Esophagus (tissue), 2 donors: ENCODE measurements at places on chromosomes 2 and 18. TPM values are rescaled to one million over a fixed set of nuclear protein-coding genes. Genes with fewer than 3 reads are reported as not detected.

Gene CCDC102B
- polyA plus RNA-seq: 0.54 TPM

Gene TNS1
- 39.0 TPM for polyA plus RNA-seq

Gene ARHGEF33
- 0.05 TPM for polyA plus RNA-seq

Gene ALK
- polyA plus RNA-seq: 0.05 TPM

Gene RMC1
- polyA plus RNA-seq: 19.4 TPM

Gene C2orf78
- polyA plus RNA-seq: not detected

Gene STAMBP
- polyA plus RNA-seq: 26.0 TPM

Gene LIMS2
- polyA plus RNA-seq: 58.4 TPM
